ENCODE measurements at places on chromosomes 6 and 20.

DNA sequence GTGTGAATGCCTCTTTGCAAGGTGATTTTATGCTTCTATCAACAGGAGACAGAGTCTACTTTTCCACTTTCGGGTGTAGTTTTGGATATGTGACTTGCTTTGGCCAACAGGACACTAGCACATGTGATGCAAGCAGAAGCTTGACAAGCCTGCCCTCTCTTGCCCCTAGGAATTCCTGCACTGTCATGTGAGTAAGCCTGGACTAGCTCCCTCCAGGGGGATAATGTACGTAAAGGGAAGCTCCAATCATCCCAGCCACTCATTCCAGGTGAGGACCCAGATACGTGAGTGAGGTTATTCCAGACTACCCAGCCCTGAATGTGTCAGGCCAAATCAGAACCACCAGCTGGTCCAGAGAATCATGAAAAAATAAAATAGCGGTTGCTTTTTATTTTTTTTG lies 33.3 kb downstream of the BEND3 start:
- no peak for DNase-seq

- DNase-seq: no peak
Observed at GRCh38 chr6:110693296-110693695, 122.0 kb downstream of the CDK19 start.

DNA sequence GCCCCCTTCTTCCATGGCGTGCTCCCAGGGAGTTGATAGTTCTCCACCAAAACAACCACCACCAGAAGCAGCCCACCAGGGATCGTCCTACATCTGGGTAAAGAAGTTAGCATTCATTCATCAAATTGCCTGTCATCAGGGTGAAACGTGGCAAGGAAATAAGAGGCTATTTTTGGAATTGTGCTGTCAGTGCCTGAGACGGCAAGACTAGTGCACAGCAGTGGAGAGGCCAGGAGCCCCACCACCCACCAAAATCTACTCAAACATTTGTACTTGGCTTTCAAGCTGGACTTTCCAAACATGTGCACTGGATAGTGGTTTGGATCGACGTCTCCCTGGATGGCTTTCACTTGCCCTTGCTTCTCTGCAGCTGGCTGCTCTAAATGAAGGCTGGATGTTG lies 44.8 kb downstream of the TXNDC5 start:
- no peak for DNase-seq

DNA sequence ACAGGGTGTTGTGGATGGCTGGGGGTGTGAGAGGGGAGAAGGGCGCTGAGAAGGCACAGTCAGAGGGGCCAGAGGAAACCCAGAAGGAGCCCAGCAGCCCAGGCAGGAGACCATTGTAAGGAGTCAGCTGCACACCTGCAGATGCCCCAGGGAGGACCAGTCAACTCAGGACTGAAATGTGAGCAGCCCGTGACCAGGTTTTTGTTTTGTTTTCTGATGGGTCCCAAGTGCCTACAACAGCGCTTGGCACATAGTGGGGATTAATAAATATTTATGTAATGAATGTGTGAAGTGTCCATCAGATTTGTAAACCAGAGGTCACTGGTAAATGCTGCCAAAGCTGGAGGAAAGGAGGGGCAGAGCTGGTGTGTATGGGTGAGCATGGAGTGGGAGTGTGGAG lies 30.2 kb downstream of the TRAM2 start:
- DNase-seq: no peak

- no peak for DNase-seq
Observed at GRCh38 chr6:116697480-116697879, 16.5 kb downstream of the KPNA5 start.

GRCh38 chr6:105243487-105243886 lies 63.7 kb upstream of the POPDC3 start:
- no peak for DNase-seq

GRCh38 chr6:33933101-33933500 lies 129.3 kb upstream of the MLN start:
- no peak for DNase-seq

DNA sequence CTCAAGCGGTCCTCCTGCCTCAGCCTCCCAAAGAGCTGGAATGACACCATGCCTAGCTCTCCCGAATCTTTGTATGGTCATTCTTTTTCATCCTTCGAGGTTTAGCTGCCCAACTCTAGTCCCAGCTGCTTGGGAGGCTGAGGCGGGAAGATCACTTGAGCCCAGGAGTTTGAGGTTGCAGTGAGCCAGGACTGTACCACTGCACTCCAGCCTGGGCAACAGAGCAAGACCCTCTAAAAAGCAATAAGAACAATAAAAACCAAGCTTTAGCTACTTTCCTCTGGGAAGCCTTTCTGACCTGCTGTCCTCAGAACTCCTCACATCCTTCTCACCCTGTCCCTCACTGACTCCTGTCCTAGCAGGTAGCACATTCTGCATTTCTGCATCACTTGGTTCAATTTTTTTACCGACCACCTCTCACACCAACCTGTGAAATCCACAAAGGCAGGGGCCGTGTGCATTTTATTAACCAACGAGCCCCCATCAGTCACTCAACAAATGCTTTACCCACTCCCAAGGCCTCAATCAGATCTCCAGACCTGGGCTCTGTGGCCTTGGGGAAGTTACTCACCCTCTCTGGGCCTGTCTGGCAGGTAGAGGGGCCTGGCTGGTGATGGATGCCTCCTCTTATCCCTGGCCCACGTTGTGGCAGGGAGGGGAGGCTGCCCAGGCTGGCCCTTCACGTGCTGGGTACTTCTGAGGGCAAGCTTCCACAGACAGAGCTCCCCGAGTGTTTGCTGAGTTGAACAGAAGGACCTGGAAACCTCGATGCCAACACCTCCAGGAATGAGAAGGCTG lies 14.7 kb upstream of the SRC start:
- DNase-seq: no peak

DNA sequence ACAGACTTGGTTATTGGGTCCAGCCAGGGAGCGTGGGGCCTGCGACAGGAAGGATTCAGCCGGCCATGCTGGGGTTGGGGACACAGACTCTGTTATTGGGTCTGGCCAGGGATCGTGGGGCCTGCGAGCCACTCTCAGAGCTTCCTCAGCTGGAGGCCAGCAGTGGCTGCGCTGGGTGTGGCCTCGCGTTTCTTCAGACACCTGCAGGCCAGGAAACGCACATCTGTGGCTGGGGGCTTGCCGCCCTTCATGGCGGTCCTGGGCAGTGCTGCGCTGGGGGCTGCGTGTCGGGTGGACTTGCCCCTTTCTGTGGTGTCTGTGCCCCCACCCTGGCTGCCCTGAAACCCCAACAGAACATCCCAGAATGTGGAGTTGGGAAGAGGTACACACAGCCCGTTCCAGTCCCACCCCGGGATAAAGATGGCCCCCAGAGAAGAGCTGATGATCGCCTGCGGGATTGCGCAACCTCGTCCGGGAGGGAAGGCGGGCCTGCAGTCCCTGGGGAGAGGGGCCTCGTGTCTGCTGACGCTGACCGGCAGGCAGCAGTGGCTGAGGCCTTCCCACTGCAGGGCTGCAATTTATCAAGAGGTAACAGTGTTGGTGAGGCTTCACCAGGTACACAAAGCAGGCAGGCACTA lies 16.9 kb upstream of the MTG2 start:
- no peak for DNase-seq

DNA sequence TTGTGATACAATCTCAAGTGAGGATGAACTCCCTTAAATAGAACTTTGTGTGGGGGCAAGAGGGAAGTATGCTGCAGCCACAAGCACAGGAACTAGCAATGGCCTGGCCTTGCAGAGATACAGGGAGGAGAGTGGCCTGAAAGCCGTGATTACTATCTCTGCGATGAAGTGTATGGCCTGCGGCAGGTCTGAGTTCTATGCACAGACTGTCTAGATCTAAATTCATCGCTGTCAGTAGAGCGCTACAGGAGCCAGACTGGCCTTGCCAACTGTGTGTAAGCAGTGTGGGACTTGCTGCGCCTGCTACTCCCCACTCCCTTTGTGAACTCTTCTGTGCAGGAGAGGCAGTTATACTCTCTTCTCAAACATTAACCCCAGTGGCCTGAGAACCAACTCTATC lies 997.0 kb downstream of the GRIK2 start:
- DNase-seq: no peak

DNA sequence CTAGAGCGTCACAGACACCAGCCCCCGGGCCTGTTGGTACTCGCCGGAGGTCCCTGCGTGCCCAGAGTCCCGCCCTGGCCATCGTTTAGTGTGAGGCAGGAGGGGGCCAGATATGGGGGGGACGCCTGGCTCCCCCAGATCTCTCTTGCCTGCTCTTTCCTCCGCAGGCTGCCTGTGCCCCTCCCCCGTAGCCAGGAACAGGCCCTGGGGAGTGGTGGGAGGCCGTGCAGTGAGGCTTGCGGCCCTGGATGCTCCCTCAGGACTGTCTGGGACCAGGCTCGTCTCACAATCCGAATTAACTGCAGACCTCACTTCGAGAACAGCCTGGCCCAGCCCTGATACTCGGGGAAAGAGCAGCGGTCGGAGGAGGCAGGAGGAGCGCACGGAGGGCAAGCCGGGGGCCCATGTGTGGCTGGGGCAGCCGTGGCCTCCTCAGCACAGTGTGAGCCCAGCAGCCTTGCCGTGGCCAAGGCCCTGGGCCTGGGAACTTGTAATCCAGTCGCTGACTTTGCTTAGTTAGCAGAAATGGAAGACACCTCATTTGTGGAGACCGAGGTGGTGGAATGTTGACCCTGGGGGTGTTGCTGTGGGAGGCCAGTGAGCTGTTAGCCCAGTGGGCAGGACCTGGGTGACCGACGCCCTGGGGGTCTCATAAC lies 28.7 kb downstream of the FRMD1 start:
- no peak for DNase-seq

GRCh38 chr6:16396497-16397319 lies 158.3 kb downstream of the GMPR start:
- DNase-seq: no peak

GRCh38 chr6:168244961-168245551 lies 74.5 kb downstream of the DACT2 start:
- no peak for DNase-seq

GRCh38 chr6:168035098-168035660 lies 37.7 kb downstream of the KIF25 start:
- peak; percentile 63 for DNase-seq

- no peak for DNase-seq
Observed at GRCh38 chr20:16025084-16025483, 548.2 kb downstream of the KIF16B start.

- no peak for DNase-seq
Observed at GRCh38 chr6:90080876-90081481, 186.7 kb downstream of the GJA10 start.

- DNase-seq: no peak
Observed at GRCh38 chr6:157537556-157537955, 156.6 kb downstream of the ZDHHC14 start.

GRCh38 chr6:138979813-138980668 lies 8.0 kb downstream of the REPS1 start:
- no peak for DNase-seq

- no peak for DNase-seq
Observed at GRCh38 chr6:148768646-148769270, 21.9 kb downstream of the UST start.

GRCh38 chr6:106359959-106360409 lies 533 bp upstream of the CRYBG1 start:
- no peak for DNase-seq

- DNase-seq: no peak
Observed at GRCh38 chr6:56604186-56604585, 38.5 kb downstream of the DST start.

Data from putamen (tissue), 1 donor.